Naive B cell (primary cell): ENCODE measurements at places on chromosomes 4 and X. TPM values are rescaled to one million over a fixed set of nuclear protein-coding genes. Genes with fewer than 3 reads are reported as not detected.
A peak's percentile ranks its signal among the peaks of the same experiment; 100 is the strongest.

DNA sequence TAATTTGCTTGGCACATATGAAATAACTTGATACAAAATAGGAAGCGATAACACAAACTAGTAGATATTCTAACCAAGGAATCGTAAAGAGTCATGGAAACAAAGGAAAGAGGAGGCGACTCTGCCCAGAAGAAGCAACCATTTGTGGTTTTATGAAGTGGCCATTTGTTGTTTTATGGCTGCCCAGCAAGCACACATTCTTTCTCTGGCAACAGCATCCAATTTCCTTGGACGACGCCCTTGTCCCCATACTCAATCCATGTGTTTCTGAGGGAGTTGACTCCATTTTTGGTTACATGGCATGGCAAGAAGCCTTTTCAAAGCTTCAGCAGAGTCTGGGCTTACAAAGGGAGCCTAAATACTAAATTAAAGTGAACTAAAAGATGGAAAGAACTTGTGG lies 295.1 kb downstream of the INPP4B start:
- DNase-seq: no peak
- no peaks in the 10 kb centered on the region for H3K4me1 ChIP-seq
- no peak overlapping the region for H3K4me3 ChIP-seq
- no peaks in the 10 kb centered on the region for H3K27me3 ChIP-seq
- H3K36me3 ChIP-seq: no peaks in the 10 kb centered on the region
- H3K27ac ChIP-seq: no peak overlapping the region

Gene RNF175
- not detected for polyA plus RNA-seq

- H3K36me3 ChIP-seq: no peaks in the 10 kb centered on the region
- H3K4me3 ChIP-seq: no peak overlapping the region
- H3K4me1 ChIP-seq: no peaks in the 10 kb centered on the region
- H3K27me3 ChIP-seq: no peaks in the 10 kb centered on the region
- H3K27ac ChIP-seq: no peak overlapping the region
Observed at GRCh38 chr4:30760551-30760950, 40.4 kb downstream of the PCDH7 start.

DNA sequence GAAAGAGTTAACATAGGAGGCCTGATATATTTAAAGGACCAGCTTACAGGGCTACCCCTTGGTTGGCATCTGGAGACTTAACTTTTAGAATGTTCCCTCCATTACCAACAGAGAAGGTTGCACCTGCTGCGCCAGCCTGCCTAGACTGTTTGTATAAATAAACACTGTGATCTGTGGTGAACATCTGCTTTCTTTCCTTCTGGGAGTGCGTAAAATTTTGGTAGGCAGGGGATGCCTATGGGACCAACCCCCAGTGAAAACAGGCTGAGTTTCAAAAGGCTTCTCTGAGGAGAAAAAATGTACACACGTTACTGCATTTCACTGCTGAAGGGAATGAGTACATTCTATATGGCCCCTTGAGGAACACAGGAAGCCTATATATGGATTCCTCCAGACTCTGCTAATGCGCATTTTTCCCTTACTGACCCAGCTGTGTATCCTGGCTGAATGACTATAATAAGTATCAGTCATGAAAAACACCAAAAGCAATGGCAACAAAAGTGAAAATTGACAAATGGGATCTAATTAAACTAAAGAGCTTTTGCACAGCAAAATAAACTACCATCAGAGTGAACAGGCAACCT lies 13.8 kb downstream of the CENPC start:
- H3K27ac ChIP-seq: no peak overlapping the region
- DNase-seq: no peak
- peaks cover 32% of the 10 kb centered on the region for H3K4me1 ChIP-seq
- no peaks in the 10 kb centered on the region for H3K27me3 ChIP-seq
- H3K36me3 ChIP-seq: peaks cover 40% of the 10 kb centered on the region

- no peaks in the 10 kb centered on the region for H3K27me3 ChIP-seq
- H3K27ac ChIP-seq: no peak overlapping the region
- H3K36me3 ChIP-seq: no peaks in the 10 kb centered on the region
- no peak overlapping the region for H3K4me3 ChIP-seq
- no peak for DNase-seq
Observed at GRCh38 chrX:40278340-40279090, 180.8 kb upstream of the BCOR start.

DNA sequence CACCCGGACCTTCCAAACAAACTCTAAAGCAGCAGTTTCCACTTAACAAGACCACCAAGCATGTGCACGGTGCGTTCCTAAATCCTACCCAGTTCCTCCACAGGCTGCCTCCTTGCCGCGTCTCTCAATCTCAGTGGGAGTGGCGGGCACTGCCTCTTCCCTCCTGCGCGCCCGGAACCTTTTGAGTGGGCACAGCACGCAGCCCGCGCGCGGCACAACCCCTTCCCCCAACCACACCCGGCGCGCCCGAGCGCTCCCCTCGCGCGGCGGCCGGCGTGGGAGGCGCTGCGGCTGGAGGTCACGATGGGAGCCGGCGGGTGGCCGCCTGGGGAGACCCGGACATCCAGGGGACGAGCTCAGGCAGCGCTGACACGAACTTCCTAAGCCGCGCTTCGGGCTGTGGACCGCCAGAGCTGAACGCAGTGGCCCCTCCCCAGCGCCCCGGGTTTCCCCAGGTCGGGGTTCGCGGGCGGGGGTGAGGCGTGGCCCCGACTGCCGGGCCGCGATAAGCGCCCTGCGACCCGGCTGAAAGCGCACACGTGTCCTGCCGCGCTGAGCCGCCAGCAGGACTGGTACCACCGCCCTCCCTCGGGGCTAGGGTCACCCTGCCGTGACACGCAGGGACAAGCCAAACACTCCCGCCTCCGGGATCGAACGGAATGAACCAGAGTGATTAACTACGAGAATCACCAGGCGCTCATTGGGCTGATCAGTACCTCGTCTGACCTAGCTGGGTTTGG lies at the start of gene ABCG2:
ABCG2 (minus strand) TSS at position 151 of the 740 bp plus-strand sequence. CDS start 18,644 bp downstream, outside the sequence.
- H3K4me3 ChIP-seq: peak within 1 kb of the TSS; percentile 89
- H3K27ac ChIP-seq: peak within 1 kb of the TSS; percentile 60
- DNase-seq: peak; percentile 46
- no peaks in the 10 kb centered on the region for H3K36me3 ChIP-seq
- H3K4me1 ChIP-seq: peaks cover 13% of the 10 kb centered on the region

DNA sequence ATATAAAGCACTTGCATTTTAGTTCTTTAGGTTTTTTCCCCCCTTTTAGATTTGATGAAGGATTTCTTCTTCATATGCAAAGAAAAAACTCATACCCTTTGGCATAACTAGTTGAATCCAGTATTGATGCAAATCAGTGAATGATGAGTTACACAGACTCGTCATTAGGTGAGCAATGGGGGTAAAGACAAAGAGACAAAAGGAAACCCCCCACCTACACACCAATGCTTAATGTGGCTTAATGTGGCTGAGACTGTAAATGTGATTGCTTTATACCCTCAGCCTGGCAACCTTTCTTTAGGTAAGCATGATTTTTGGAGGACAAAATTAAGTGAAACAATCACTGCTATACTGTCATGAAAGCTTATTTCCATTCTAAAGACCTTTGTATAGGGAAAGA lies 39.5 kb downstream of the CD40LG start:
- no peak for DNase-seq
- no peaks in the 10 kb centered on the region for H3K36me3 ChIP-seq

DNA sequence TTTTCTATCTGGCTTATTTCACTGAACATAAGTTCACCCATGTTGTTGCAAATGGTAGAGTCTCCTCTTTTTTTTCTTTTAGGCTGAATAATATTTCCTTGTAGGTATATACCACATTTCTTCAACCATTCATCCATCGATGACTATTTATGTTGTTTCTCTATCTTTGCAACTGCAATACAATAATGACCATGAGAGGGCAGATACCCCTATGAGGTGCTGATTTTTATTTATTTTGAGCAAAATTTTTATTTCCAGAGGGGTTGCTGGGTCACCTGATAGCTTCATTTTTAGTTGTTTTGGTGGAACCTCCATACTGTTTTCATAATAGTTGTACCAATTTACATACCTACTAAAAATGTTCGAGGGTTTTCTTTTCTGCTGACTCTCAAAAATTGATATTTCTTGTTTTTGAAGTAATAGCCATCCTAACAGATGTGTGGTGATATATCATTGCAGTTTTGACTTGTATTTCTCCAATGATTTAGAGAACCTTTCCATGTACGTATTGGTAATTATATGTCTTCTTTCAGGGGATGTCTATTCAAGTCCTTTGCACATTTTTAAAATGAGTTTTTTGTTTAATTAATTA lies 1697.0 kb downstream of the PCDH7 start:
- H3K36me3 ChIP-seq: no peaks in the 10 kb centered on the region
- H3K27ac ChIP-seq: no peak overlapping the region
- H3K27me3 ChIP-seq: no peaks in the 10 kb centered on the region
- no peak overlapping the region for H3K4me3 ChIP-seq

DNA sequence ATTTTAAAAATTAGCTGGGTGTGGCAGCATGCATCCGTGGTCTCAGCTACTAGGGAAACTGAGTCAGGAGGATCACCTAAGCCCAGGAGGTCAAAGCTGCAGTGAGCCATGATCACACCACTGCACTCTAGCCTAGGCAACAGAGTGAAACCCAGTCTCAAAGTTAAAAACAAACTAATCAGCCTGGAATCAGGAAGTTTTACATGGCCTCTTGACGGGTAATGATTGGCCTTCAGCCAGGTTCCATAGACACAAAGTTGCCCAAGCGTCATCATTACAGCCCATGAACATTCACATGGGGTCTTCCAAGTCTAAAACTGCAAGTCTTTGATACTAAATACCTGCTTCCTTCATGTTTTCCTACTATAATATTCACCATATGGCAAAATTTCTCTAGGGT lies 10.0 kb upstream of the RGN start:
- H3K4me1 ChIP-seq: no peaks in the 10 kb centered on the region
- H3K4me3 ChIP-seq: no peak overlapping the region
- H3K36me3 ChIP-seq: no peaks in the 10 kb centered on the region
- no peaks in the 10 kb centered on the region for H3K27me3 ChIP-seq

Gene HTN3
- polyA plus RNA-seq: not detected

DNA sequence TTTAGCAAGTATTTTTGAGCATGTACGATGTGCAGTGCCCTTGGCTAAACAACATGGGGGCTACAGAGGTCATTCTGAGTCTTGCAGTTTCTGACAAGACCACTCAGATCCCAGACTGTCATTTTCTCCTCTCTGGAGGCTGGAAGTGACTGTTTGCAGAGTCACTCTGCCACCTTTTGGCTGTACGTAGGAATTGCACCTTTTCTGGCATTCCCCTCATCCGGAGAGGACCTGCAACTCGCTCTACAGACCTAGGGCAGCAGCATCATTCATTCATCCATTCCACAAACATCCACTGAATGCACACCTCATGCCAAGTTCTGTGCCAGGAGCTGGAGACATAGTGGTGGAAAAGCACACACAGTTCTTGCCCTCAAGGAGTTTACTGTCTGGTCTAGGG lies 160.4 kb upstream of the GPR101 start:
- H3K27me3 ChIP-seq: peaks cover 21% of the 10 kb centered on the region
- no peaks in the 10 kb centered on the region for H3K4me1 ChIP-seq
- H3K27ac ChIP-seq: no peak overlapping the region
- no peaks in the 10 kb centered on the region for H3K36me3 ChIP-seq
- no peak overlapping the region for H3K4me3 ChIP-seq
- no peak for DNase-seq

Gene FGF16
- polyA plus RNA-seq: not detected

DNA sequence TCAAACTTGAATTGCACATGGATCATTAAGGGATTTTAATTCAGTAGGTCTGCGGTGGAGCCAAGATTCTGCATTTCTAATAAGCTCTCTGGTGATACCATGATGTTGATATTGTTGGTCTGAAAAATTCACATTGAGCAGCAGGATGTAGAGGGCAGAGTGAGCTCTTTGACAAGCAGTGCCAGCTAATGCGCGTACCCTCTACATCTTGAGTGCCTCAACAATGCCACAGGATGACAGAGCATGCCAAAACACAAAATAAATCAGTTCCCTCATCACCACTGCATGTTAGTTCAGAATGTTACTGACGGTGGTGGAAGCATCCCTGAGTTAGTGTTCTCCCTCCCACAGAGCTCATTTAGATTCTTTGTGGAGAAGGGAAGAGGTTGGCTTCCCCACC lies 23.5 kb downstream of the IL1RAPL1 start:
- H3K36me3 ChIP-seq: no peaks in the 10 kb centered on the region
- DNase-seq: no peak
- H3K27ac ChIP-seq: no peak overlapping the region
- no peaks in the 10 kb centered on the region for H3K4me1 ChIP-seq
- H3K27me3 ChIP-seq: no peaks in the 10 kb centered on the region
- no peak overlapping the region for H3K4me3 ChIP-seq

- DNase-seq: no peak
- H3K27me3 ChIP-seq: no peaks in the 10 kb centered on the region
- H3K4me1 ChIP-seq: no peaks in the 10 kb centered on the region
- H3K36me3 ChIP-seq: no peaks in the 10 kb centered on the region
Observed at GRCh38 chrX:25976683-25977310, 161.3 kb upstream of the MAGEB18 start.

GRCh38 chr4:478373-478772 lies 20.6 kb downstream of the ZNF721 start:
- H3K36me3 ChIP-seq: peaks cover 25% of the 10 kb centered on the region
- H3K27me3 ChIP-seq: no peaks in the 10 kb centered on the region
- H3K27ac ChIP-seq: peak overlapping the region; percentile 23
- no peak for DNase-seq
- peaks cover 14% of the 10 kb centered on the region for H3K4me1 ChIP-seq
- no peak overlapping the region for H3K4me3 ChIP-seq

DNA sequence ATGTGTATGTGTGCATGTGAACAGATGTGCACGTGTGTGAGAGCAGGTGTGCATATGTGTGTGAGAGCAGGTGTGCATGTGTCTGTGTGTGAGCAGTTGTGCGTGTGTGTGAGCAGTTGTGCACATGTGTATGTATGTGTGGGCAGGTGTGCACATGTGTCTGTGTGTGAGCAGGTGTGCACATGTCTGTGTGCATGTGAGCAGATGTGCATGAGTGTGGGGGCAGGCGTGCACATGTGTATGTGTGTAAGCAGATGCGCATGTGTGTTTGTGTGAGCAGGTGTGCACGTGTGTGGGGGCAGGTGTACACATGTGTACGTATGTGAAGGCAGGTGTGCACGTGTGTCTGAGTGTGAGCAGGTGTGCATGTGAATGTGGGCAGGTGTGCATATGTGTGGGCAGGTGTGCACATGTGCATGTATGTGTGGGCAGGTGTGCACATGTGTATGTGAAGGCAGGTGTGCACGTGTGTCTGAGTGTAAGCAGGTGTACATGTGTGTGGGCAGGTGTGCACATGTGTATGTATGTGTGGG lies 66.5 kb upstream of the LRPAP1 start:
- no peak for DNase-seq
- H3K4me3 ChIP-seq: no peak overlapping the region
- no peak overlapping the region for H3K27ac ChIP-seq
- H3K36me3 ChIP-seq: no peaks in the 10 kb centered on the region
- H3K4me1 ChIP-seq: no peaks in the 10 kb centered on the region

Gene GABRG1
- polyA plus RNA-seq: not detected

Gene CXorf49
- polyA plus RNA-seq: not detected

GRCh38 chrX:71095981-71096759 lies 519 bp downstream of the FOXO4 start:
- no peaks in the 10 kb centered on the region for H3K36me3 ChIP-seq
- H3K4me3 ChIP-seq: peak overlapping the region; percentile 94
- H3K4me1 ChIP-seq: peaks cover 25% of the 10 kb centered on the region
- no peak for DNase-seq
- H3K27me3 ChIP-seq: peaks cover 20% of the 10 kb centered on the region

- peaks cover 10% of the 10 kb centered on the region for H3K27me3 ChIP-seq
- no peaks in the 10 kb centered on the region for H3K36me3 ChIP-seq
- no peak overlapping the region for H3K27ac ChIP-seq
- no peak overlapping the region for H3K4me3 ChIP-seq
- H3K4me1 ChIP-seq: no peaks in the 10 kb centered on the region
- no peak for DNase-seq
Observed at GRCh38 chr4:74529284-74530041, 84.5 kb downstream of the AREG start.
